ENCODE measurements at places on chromosomes 16 and 17.

DNA sequence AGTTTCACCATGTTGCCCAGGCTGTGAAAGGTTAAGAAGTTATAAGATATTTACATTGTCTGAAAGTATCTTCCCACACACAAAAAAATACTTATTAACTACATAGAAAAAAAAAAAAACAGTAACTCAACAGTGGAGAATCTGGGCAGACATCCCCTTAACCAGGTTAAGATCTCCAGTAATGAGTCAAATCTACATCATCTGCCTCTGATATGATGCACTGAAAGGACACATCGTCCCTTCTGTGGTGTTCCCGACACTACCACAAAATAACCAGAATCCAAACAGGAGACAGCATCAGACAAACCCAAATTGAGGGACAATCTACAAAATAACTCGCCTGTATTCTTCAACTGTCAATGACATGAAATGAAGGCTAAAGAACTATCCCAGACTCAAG lies 40.0 kb downstream of the CMTM4 start:
- DNase-seq, result no peak

- DNase-seq, result no peak
These were observed 58.6 kb downstream of the CDRT4 start for GRCh38 chr17:15408803-15409202.

GRCh38 chr16:12124742-12125141 lies 148.2 kb downstream of the SNX29 start:
- DNase-seq, result no peak

DNA sequence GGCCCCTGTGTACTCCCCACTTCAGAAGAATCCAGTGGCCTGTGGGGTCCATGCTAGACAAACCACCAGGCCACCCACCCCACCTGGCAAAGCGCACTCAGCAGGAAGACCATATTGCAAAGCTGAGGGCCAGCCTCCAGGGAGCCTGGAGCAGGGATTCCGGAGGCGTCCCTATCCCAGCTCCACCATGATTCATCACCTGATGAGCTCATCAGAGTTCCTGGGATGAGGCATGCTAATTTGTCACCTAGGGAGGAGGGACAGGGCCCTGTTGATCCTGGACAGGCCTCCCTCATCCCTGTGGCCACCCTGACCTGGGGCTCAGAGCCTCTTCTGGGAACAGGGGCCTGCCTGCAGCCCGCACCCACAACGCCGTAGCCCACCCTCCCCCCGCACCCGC lies 131.6 kb upstream of the PLCG2 start:
- no peak for DNase-seq

- DNase-seq, result no peak
These were observed 30.4 kb upstream of the FBXW10B start for GRCh38 chr17:15649861-15650421.
